ENCODE measurements at places on chromosomes 11 and 22.

GRCh38 chr22:23384431-23384830 lies 195.7 kb downstream of the IGLL1 start:
- DNase-seq, result no peak

- no peak for DNase-seq
Measured at GRCh38 chr22:47901911-47902310, 1139.5 kb downstream of the TBC1D22A start.

- no peak for DNase-seq
Measured at GRCh38 chr11:124898263-124898680, 607 bp upstream of the ROBO4 start.

DNA sequence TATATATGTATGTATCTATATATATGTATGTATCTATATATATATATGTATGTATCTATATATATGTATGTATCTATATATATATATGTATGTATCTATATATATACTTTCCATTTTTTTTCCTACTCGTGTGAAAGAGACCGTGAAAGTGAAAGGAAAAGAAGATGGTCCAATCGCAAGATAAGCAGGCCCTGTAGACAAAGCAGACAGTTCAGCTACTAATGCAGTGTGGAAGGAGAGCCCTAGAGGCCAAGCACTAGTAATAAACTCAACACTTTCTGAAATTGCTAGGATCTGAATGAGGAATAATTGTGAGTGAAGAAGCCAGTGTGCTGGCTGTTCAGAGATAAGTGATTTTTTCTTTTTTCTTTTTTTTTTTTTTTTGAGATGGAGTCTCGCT lies 47.2 kb downstream of the MCHR1 start:
- DNase-seq, result peak; percentile 53

DNA sequence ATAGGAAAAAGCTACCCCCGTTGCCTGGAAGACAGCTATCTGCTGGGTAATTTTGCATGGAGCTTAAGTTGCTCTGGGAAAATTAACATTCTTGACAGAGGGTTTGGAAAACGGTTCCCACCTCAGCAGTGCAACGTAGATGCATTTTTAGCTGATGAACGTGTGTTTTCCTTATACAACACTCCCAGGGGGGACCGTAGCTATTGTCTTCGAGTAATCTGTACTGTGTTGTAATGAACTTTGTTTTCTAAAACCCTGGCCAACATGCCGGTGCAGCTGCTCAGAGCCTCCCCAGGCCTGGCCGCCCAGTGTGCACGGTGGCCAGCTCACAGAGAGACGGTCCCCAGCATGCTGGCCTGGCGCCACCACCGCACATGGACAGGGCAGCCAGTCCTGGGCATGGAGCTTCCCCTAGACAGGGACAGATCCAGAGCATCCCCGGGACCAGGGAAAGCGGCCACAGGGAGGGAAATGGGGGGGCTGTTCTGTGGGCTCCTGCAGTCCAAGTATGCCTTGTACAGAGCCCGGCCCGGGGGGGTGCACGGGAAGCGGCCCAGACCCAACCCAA lies 2.2 kb downstream of the TNNT3 start:
- DNase-seq, result peak; percentile 25

DNA sequence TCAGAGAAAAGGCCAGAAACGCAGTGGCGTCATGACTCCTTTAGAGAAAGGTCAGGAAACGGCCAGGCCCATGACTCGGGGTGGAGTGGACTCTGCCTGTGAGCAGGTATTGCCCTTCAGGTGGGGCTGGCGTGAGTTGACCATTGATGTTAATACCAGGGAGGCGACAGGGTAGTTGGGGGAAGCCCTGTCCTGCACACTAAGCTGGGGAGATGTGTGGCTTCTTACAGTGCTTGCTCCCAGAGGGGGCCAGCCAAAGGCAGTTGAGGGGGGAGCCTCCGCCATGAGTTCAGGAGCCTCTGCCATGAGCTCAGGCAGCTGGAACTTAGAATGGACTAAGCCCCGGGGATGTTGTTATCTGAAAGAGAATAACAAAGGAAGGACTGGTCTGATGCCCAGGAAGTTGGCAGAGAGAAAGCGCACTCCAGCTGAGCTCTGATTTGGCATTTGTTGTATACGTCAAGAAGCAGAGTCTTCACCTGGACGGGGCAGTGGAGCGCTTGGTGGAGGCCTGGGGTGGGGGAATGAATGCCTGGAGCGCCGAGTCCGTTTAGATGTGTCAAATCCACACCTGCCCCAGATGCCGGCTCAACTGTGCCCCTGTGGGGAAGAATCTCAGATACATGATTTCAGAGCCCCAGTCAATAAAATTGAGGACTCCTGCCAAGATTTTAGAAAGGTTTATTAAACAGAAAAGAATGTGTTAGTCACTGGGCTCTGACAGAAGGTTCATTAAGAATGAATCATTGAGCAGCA lies 222.5 kb downstream of the TBC1D22A start:
- DNase-seq, result no peak

DNA sequence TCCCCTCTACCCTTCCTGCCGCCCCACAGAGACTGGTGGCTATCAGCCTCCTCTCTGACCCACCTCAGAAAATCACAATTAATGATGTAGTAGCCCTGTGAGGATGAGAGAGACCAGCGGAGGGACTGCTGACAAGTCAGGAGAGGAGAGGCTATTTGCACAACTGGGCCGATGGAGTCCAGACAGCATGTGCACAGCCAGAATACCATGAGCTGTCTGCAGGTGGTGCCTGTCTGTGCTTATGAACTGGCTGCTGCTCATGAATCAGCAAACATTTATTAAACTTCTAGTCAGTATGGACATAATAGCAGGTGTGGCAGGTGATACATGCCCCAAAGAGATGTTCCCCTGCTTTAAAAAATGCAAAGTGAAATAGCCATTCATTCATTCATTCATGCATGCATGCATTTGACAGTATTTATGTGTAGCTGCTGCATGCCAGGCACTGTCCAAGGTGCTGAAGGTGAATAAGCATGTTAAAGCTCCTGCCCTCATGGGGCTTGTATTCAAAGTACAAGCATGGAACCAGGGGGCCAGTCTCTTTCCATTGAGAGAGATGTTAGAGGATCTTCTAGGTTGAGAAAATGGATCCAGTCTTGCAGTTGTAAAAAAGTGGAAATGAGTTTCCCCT lies 141.3 kb downstream of the GRIK4 start:
- no peak for DNase-seq

DNA sequence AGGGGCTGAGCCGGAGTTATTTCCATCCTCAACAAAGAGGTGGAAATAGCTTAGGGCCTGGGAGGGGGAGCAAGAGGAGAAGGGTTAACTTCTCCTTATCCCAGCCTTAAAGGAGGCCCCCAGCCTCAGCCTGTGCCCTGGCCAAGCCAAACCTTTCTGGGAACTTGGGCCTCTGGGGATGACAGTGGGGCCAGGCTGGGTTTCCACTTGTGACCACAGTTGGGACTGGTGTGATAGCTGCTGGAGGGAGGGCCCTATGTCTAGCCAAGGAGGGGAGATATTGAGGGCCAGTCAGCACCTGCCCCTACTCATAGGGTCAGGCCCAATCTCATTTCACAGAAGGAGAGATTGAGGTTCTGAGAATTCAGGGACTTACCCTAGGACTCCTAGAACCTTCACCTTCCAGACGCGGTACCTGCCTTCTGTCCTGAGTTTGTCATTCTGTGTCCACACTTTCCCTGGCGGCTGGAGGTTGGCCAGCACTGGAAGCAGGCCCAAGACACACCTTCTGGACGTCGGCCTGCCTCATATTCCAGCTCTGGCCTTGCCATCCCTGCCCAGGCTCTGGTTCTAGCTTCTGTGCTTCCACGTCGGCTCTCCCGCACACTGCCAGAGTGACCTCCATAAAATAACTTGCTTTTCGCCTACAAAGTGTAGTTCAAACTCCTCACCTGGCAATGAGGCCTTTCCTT lies 3.1 kb downstream of the RELT start:
- no peak for DNase-seq

- no peak for DNase-seq
Measured at GRCh38 chr22:44723801-44724200, 21.8 kb downstream of the PRR5 start.

- no peak for DNase-seq
Measured at GRCh38 chr11:121755906-121756305, 303.1 kb upstream of the SORL1-AS1 start.

- DNase-seq, result no peak
Measured at GRCh38 chr11:113901141-113901540, 3.5 kb upstream of the HTR3B start.

DNA sequence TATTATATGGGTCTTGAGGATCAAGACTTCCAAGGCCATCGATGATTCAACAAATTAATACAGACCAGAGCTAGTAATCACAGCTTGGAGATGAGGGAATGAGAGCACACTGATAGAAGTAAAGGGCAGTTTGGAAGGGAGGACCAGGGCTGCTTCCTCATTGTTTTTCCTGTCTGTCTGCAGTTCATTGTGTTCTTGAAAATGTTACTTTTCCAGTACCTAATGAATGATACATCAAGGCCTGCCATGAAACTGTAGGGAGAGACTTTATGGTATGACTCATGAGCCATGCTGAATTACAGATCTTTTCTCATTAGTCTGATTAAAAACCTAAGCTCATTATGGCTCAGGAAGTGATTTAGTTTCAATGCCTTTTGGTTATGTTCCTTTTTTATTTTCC lies 855.6 kb downstream of the KCNA4 start:
- DNase-seq, result no peak

- DNase-seq, result no peak
Measured at GRCh38 chr11:17877886-17878285, 135.0 kb downstream of the SERGEF start.

DNA sequence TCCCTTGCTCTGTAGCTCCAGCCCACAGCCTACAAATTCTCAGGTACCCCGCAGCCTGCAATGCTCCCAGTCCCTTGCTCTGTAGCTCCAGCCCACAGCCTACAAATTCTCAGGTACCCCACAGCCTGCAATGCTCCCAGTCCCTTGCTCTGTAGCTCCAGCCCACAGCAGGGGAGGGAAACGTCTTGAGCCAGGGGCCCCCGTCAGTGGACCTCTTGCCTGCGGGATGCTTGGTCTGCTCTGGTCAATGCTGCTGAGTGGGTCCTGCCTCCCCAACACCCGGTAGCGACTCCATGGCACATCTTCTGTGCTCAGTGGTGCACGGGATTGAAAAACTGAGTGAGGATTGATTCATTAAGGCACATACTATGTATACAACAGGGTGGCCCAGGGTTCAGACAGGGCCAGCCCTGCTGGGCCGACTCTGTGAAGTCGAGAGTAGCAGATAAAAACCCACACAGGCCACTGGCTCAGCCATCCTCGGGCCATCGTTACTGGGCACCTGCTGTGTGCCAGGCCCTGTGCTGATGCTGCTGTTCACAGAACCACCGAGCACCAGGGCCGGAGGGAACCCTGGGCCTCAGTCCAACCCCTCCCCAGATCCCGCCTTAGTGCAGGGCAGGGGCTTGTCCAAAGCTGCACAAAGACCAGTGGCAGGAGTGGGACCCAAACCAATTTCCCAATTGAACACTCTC lies 69.7 kb downstream of the MYO7A start:
- no peak for DNase-seq

- no peak for DNase-seq
Measured at GRCh38 chr22:29339381-29340235, 24.1 kb upstream of the RASL10A start.

DNA sequence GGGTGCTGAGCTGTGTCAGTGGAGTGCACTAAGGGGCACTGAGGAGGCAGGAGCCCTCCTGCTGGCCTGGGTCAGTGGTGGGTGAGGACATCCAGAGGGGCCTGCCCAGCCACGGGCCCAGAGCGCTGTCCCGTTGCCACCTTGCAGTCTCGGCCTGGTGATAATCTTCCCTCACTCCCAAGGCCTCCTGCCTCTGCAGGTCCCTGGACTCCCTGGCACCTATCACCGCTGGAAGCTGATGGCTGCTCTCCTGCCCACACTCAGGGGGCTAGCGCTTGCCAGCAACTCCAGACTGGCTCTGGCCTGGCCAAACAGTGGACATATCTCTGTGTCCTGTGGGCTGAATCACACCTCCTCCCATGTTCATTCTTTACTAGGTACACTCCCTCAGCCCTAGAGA lies 86.5 kb upstream of the PITPNB start:
- no peak for DNase-seq

DNA sequence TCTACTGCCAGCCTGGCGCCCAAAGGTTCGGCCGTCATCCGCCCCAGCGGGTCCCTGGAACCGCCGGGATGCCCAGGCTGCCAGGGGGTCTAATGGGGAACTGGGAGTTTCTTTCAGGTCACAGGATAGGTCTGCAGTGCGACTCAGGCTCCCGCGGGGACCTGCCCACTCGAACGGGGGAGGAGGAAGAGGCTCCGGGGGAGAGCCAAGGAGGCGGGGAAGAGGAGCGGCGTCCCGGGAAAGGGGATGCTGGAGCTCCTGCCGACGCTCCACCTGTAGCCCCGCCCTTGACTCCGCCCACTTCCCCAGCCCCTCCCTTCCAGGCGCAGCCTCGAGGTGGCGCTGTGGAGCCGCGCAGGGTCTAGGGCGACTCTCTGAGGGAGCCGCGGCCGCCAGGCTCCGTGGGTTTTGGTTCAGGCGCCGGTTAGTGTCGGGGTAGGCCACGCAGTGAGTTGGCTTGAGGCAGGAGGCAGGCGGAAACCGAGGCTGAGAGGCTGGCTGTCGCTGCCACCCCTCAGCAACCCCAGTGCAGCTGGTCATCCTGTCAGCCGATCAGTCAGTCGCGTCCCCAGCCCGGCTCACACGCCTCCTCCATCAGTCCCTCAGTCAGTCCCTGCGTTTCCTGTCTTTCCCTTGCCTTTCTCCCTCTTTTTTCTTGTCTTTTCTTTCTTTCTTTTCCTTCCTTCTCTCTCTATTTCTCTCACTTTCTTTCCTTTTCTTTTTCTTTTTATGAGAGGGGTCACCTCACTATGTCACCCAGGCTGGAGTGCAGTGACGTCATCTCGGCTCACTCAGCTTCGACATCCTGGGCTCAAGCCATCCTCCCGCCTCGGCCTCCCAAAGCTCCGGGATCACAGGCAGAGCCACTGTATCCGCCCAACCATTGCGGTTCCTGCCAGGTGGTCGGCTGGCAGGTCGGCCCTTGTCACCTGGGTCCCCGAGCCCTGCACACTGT lies 26.4 kb downstream of the YWHAH start:
- peak; percentile 88 for DNase-seq

DNA sequence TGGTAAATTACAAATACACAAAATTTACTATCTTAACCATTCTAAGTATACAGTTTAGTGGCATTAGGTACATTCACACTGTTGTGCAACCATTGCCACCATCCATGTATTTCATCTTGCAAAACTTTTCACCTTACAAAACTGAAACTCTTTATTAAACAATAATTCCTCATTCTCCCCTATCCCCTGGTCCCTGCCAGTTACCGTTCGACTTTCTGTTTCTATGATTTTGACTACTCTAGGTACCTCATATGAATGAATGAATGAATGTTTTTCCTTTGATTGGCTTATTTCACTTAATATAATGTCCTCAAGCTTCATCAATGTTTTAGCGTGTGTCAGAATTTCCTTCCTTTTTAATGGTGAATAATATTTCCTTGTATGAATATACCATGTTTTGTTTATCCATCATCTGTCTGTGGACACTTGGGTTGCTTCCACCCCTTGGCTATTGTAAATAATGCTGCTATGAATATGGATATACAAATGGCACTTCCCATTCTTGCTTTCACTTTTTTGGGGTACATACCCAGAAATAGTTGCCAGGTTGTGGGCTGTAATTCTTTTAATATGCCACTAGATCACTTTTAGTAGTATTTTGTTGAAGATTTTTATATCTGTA lies 93.0 kb downstream of the UVRAG start:
- no peak for DNase-seq
